ENCODE measurements at places on chromosomes 2 and 18.
A peak's percentile ranks its signal among the peaks of the same experiment; 100 is the strongest.

DNA sequence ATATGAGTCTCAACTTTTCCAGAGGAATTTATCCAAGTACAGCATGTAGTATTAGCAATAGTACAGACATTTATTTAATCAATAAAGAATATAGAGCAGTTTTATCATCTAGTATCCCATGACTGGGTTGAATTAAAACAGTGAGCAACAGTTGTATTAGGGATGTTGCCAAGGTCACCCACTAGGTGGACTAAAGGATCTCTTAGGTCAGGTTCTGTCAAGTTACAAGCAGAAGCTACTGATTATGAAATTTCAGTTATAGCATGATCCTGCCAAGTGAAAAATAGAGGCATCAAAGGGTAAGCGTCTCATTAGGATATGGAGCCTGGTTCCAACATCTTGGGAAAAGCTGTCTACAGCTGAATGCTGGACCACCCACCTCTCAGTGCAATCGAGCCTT lies 52.1 kb upstream of the LAPTM4A start:
- no peak for DNase-seq

DNA sequence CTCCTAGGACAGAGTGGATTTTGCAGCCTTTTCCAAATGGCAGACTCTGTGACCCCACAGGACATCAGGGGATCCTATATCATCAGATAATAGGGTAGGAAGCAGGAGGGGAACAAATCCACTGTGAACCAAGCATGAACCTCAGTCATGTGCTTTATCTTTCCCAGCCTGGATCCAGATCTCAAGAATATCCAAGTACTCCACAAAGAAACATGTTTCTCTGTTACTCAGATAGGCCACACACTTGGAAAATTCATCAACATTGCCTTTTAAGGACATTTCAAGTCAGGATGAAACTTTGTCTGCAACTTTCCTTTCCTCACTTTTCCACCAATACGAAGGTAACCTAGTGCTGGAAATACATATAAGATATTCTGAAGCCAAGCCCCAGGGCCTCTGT lies 85.8 kb downstream of the RDH14 start:
- DNase-seq, result no peak

DNA sequence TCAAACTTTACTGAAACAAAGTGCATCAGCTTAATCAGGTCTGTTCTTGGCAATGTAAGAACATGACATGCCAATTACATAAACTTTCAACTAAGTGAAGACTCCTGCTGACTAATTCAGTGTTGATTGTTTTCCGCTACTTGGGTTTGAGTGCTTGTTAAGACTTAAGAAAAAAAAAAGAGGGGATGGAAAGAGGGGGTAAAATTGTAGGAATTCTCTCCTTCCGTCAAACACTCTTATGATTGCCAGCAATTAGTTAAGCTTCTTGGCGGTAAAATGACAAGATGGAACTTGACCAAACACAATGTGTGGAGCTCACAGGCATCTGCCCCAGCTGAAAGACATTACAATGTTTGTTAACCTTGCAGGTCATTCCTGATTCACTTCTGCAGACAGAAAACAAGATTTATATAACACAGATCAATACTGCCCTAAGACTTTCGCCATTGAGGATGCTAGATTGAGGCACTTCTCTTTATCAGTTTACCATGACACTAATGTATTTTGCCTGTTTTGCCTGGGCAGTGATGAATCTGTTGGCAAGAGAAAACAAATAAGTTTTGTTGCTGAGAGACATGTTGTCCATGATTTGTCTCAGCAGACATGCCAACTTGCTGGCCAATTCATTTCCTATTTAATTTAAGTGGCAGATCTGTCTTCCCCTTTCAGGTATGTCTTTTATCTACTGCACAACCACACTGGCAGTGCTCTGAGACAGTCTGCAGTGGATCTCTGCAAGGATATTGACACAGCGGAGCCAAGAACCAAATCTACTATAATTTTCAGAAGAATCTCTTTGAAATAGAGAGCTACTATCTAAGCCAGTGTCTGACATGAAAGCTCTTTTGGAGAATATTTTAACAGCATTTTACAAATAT lies 410.0 kb upstream of the KCNH7 start:
- no peak for DNase-seq

DNA sequence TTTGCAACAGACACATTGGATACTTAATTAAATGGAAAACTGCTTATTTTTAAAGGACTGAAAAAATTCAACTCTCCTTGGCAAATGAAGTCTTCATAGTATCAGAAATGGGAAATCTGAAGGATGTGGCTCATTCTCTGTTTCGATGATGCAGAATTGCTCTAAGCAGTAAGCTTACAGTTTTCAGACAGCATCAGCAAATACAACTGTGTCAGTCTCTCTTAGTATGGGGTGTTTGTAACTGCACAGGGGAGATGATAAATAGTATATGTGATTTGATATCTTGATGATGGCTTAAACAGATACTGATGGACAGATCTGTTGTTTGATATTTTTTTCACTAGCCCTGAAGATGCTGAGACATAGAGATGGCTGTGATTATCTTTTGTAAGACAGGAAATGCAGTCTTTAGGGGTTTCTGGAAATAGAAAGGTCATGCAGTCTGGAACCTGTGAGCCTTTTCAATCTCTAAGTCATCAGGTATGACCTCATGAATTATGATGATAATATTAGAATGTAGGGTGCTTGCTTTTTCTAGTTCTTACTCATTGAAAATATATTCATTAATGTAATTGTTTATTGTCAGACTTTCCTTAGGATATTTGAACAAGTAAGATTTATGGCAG lies 84.2 kb downstream of the SLC4A10 start:
- no peak for DNase-seq

DNA sequence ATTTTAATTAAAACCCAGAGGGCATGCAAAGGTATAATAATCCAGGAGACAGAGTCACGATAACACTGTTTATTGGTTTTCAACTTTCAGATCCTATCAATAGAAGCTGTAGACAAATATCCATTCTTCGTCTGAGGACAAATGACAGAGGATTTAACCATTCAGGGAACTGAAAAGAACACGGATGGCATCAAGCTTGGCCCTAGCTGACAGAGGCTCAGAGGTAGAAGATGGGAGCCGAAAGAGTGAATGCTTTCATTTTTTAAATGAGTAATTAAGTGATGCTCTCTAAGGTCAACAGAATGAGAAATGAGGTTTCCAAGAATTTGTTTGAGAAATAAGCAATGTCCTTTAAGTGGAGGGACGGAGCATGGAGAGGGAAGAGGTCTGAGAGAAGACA lies 62.1 kb downstream of the BCL2 start:
- no peak for DNase-seq

- DNase-seq, result no peak
Measured at GRCh38 chr2:204452464-204453023, 92.7 kb upstream of the PARD3B start.

DNA sequence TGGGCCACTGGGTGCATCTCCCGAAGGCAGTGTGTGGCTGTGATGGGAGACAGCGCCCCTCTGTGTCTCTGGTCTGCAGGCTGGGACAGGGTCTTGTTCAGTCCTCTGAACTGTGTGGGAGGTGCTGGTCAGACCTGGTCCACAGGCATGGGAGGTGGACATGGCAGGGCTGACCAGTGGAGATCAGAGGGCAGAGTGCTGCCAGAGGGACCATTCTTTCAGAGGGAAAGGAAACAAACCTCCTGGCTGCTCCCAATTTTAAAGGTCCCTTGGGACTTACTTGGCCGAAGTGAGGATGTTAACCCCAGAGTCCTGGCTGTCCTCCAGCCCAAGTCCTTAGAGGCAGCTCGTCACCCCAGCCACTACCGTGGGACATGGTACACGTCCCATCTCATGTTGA lies 4.0 kb downstream of the CAPN13 start:
- DNase-seq, result no peak

- no peak for DNase-seq
Measured at GRCh38 chr2:222424729-222425671, 657 bp downstream of the SGPP2 start.

DNA sequence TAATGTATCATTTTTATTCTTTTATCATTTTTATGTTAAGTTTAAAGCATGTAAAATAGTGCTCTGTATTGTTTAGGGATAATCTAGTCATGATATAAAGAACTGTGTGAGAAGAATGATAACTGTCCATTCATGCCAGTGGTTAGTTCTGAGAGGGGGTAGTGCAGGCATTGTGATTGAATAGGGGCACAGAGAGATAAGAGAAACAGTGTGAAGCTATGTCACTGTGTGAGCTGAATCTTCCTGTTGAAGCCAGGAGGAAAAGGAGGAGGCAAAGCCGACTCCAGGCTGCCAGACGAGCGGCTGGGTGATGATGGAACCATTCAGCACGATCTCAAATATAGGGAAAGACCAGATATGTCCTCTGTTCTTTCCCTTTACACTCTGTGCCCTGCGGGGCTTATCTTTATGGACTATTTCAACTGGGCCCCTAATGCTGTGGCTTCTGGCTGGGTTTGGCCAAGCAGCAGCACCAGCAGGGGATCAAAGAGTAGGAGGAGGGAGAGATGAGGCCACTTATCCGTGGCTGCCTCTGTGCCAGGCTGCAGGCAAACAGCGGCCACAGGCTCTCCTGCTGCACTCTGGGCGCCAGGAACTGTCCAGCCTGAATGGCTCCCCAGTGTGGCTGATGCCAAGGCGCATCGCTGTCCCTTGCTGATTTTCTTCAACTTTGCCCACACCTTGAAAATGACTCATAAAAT lies 128.0 kb downstream of the SPP2 start:
- no peak for DNase-seq

GRCh38 chr2:71925268-71926088 lies 222.2 kb downstream of the CYP26B1 start:
- no peak for DNase-seq

DNA sequence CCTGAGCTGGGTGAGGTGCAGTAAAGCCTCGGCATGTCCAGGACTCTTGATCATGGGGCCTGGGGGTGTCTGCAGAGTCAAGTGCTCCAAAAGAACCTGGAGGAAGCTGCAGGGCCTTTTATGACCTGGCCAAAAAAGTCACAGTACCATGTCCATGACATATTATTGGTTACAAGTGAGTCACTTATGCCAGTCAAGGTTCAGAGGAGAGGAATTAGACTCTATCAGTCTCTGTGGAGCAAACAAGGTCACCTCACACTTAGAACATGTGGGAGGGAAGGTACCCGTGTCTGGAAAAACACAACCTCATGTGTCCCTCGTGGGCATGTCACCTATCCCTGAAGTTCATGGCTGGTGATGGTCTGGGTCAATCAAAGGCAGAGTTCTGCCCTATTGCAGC lies 465.7 kb downstream of the FBXO15 start:
- DNase-seq, result no peak

- DNase-seq, result no peak
Measured at GRCh38 chr2:136173126-136173525, 55.2 kb upstream of the CXCR4 start.

DNA sequence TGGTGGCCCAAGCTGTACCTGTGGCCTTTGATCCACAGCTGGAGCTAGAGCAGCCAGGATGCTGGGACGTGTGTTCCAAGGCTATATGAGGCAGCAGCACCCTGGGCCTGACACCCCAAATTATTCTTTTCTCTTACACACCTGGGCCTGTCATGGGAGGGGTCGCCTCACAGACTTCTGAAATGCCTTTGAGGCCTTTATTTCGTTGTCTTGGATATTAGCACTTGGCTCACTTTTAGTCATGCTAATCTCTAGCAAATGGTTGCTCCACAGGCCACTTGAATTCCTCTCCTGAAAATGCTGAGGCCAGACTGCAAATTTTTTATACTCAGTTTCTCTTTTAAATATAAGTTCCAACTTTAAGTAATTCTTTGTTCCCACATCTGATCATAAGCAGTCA lies 22.0 kb upstream of the IL1R2 start:
- DNase-seq, result no peak

- no peak for DNase-seq
Measured at GRCh38 chr2:219071131-219071816, 10.6 kb upstream of the IHH start.

- no peak for DNase-seq
Measured at GRCh38 chr2:26727641-26728561, 35.4 kb downstream of the KCNK3 start.

DNA sequence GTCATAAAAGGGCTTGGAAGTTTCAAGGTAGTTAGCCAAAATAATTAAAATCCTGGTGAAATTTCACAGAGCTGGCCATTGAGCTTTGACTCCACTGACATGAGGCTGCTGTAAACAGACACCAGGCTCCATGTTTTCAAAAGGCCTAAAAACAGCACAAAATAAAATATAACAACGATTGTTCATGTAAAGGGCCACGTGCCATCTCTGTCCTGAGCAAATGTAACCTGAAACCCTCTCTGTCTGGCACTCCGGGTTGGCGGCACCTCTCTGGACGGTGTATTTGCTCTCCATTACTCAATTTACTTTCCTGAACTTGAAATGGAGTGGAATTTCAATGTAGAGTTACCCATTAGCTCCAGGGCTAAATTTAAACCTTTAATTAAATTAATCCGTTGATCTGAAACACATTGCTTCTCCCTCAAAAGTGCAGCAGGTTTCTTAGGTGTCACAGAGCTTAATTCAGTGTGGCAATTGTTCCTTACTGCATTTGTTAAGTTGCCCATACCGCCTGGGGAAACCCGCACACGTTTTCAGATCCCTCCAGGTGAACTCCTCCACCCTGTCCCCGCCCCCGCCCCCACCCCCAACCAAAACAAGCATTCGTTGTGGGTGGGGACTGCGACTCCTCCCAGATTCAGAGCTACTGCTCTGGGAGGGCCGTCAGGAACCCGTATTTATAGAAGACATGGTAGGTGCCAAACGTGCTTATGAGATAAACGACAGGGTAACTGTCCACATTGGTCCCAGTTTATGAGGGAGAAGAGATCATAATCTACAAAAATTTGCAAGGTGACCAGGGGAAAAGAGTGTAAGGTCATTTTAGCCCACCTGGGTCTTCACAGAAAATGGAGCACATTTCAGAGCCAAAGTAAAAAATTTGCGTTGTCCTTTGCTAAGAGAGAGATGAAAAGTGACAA lies 1.2 kb upstream of the CABLES1 start:
- DNase-seq, result peak; percentile 4

- DNase-seq, result peak; percentile 85
Measured at GRCh38 chr2:148643998-148644882, at the start of gene EPC2. TSS of gene EPC2 (plus strand) at chr2:148644751. CDS start at chr2:148645018, 267 bp downstream.

DNA sequence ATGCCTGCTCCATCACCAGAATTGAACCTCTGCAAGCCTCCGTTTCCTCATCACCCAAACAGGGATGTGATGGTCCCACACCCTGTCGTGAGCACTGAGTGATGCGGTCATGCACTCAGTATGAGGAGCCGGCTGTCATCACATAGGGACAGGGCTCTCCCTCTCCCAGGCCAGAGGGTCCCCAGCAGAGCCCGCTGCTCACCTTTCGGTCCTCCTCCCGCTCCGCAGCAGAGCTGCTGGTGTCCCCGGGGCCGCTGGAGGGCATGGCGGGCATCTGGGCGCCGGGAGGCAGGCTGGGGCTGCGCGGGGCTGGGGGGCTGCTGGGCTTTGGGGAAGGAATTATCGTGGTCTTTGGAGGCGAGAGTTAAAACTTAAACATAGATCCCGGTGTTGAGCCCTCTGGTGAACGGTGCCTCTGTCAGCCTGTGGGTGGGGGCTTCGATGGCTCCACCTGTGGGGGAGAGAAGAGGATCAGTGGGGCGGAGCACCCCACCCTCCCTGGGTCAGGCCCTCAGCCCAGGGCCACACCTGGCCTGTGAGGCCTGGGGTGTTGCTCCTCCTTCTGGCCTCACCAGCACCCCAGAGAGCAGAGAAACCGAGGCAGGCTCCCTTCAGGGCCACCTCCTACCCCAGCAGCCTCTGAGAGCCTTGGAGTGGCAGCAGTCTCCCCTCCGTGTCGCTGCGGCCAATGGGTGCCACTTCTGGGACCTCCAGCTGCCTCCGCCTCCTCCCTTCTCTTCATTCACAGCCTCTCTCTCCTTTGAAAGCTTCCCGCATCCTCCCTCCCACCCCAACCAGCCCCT lies 27.8 kb downstream of the DNMT3A start:
- no peak for DNase-seq

Data from activated naive CD4-positive, alpha-beta T cell (primary cell).